ENCODE measurements at places on chromosomes 12 and 14. TPM values are rescaled to one million over a fixed set of nuclear protein-coding genes. Genes with fewer than 3 reads are reported as not detected.

DNA sequence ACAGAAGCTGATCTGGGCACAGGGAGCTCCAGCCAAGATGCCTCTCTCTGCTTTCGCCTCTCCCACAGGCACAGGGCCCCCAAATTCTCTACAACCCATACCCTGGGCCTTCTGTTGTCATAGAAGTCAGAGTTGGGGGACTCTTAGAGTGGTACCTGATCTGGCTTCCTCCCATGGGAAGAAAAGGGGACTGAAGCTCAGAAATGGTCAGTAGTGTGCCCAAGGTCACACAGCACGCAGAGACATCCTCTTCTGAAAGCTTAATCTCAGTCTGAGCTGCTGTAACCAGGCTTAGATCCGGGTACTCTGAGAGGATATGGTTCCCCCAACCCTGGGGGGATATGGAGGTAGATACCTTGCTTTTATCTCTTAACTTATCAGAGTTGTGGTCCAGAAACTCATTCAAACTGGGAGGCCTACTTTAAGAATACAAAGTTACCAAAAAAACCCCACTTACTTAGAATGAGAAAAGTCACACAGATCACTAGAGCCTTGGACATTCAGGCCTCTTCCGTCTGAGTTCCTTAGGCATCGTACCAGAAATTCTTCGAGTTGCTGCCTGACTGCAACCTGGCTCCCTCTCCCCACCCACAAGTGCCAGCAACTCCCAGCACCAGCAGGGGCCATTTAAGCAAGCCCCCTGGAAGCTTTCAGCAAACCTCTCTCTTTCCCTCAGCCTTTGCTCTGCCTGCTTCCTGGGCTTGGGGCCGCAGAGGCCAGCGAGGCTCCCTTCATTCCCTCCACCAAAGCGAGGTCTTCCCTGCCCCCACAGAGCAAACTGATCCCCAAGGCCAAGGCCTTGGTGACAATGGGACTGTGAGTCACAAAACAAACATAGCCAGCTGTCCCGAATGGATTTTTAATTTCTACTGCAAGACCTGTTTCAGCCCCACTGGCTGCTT is 13.9 kb downstream of the KRT7 start:
- peak overlapping the region; percentile 14 for H3K27ac ChIP-seq
- peaks cover 15% of the 10 kb centered on the region for H3K27me3 ChIP-seq
- H3K36me3 ChIP-seq = no peaks in the 10 kb centered on the region
- H3K4me3 ChIP-seq = no peak overlapping the region
- peaks cover 30% of the 10 kb centered on the region for H3K4me1 ChIP-seq

DNA sequence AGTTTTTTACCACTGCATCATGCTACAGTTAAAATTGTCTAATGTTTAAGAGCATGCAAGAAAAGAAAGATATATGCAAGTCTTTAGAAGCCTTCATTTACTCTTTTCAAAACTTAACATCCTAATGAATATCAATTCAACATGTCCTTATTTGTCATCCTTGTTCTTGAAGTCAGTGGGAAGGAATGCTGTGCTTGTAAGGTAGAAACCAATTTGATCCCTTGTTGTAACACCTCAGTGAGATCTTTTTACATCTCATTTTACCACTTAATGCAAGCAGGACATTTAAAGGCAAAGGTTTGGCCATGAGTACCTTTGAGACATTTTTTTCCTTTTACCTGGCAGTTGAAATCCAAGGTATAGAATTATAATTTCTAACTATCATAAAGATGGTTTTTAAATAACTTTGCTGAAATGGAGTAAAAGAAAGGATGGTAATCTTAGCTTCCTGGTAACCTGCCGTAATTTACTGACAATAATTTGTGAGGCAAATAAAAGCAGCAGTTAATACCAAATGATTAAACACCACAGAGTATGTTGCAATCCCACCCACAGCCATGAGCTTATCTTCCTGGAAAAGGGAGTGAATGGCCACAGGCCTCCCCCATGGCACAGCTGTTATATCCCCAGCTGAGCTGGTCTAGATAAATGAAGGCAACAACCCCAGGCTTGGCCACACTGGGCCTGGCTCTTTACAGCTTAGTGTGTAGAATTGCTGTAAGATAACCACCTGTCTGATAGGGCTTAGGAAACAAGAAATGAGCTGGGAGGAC is 33.2 kb upstream of the STRN3 start:
- no peaks in the 10 kb centered on the region for H3K36me3 ChIP-seq
- no peak for DNase-seq
- H3K4me3 ChIP-seq = no peak overlapping the region
- H3K27ac ChIP-seq = no peak overlapping the region
- peaks cover 10% of the 10 kb centered on the region for H3K4me1 ChIP-seq
- no peaks in the 10 kb centered on the region for H3K27me3 ChIP-seq

DNA sequence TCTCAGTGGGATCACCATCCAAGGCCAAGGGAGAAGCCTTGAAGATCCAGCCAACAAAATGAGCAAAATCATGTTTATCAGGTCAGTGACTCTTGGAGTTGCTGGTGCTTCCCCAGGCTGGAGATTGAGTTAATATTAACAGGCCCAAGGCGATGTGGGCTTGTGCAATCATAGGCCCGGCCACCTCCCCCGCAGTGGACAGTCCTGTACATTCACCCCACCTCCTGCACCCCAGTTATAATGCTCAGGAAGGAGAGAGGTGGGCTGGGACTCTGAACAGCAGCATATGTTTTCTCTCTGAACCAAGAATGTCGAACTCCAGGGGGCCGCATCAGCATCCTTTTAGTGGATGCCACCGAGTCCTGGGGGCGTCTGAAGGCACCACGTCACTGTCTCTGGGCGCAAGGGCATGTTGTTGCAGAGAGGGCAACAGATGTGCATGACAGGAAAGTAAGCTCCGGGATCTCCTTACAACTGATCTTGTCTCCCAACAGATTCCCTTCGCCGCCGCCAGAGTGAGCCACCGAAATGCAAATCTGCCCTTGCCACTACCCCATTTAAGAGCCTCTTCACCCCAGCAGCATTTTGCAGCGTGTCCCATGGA is 32.2 kb upstream of the SERPINA6 start:
- no peaks in the 10 kb centered on the region for H3K27me3 ChIP-seq
- no peak overlapping the region for H3K4me3 ChIP-seq
- H3K4me1 ChIP-seq = no peaks in the 10 kb centered on the region
- DNase-seq = peak; percentile 82
- no peaks in the 10 kb centered on the region for H3K36me3 ChIP-seq
- no peak overlapping the region for H3K27ac ChIP-seq

DNA sequence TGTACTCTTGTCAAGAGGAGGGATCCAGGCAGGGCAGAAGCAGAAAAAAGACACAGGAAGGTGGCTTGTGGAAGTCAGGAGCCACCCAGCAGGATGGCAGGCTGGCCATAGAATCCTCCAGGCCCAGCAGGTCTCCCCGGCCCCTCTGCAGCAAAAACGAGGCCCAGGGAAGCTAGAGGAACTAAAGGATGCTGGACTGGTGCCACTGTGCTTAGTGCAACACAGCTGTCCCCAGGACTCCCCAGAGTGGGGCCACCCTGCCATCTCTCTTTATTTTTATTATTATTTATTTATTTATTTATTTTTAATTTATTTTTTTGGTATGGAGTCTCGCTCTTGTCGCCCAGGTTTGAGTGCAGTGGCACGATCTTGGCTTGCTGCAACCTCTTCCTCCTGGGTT is 54.1 kb downstream of the PITPNM2 start:
- no peaks in the 10 kb centered on the region for H3K36me3 ChIP-seq
- no peak overlapping the region for H3K27ac ChIP-seq
- H3K27me3 ChIP-seq = no peaks in the 10 kb centered on the region
- no peak overlapping the region for H3K4me3 ChIP-seq

DNA sequence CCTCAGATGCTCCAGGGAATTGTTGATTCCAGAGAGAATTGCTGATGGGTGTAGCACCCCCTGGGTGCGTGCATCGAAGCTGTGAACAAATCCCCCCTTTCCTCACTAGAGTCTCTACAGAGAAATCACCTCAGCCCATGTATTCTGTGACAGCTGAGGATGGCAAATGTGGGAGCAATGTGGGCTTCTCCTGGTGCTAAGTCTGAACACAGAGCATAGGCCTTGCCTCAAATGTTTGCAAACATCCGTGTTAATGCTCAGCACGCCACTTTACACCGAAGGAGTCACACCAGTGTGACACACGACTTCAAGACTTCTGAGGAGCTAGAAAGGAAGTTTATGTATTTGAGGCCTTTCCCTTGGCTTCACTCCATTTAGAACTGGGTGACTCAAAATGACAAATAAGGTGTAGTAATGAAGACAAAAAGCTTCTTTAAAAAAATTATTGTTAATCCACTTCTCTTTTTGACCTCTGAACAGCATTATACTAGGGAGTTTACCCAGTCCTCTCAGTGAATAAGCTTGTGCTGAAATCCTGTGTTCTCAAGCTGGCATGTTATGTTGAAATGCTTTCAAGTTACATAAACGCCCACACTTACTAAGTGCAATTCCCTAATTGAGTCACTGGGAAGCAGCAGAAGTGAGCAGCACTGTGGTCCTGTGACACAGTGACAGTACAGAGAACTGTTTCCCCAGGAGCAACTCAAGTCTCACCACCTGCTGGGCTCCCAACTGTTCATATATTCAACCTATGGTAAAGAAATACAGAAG is 92.9 kb downstream of the FAR2 start:
- no peaks in the 10 kb centered on the region for H3K36me3 ChIP-seq
- no peaks in the 10 kb centered on the region for H3K27me3 ChIP-seq
- no peak overlapping the region for H3K4me3 ChIP-seq
- no peak for DNase-seq

GRCh38 chr12:119593578-119594398 is at the start of gene TMEM233:
Gene TMEM233 (plus strand): TSS chr12:119593774. CDS start chr12:119593849, 75 bp downstream.
- no peak for DNase-seq
- H3K27ac ChIP-seq = peak within 1 kb of the TSS; percentile 58
- H3K4me3 ChIP-seq = peak within 1 kb of the TSS; percentile 51
- H3K27me3 ChIP-seq = peaks cover 29% of the 10 kb centered on the region
- H3K4me1 ChIP-seq = peaks cover 2% of the 10 kb centered on the region

DNA sequence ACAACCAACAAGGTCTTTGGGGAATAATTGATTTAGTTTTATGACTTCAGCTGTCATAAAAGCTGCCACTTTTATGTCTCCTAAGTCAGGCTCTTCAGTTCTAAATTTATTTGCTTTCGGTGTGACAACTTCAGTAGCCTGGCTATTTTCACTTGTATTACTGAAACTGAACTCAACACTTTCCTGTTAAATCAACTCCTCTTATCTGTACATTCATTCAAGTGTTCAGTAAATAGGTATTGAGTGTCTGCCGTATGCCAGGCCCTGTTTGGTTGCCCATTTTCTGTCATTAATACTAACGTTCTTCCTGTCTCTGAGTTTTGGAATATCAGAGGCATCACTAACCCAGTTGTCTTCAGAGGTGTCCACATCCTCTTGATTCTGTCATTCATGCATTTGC is 7.5 kb downstream of the UTP20 start:
- no peak overlapping the region for H3K4me3 ChIP-seq
- H3K4me1 ChIP-seq = no peaks in the 10 kb centered on the region
- DNase-seq = no peak
- no peaks in the 10 kb centered on the region for H3K27me3 ChIP-seq

KSR2 gene
- 1.4 TPM for total RNA-seq

TNFAIP2 gene
- 158 TPM for total RNA-seq

DYNC1H1 gene
- total RNA-seq = 432 TPM

RD3L gene
- total RNA-seq = not detected

KRT83 gene
- total RNA-seq = not detected

PTCSC3 gene
- 2.8 TPM for total RNA-seq
